HFFc6 (cell line): ENCODE measurements at places on chromosomes 2 and 18.

DNA sequence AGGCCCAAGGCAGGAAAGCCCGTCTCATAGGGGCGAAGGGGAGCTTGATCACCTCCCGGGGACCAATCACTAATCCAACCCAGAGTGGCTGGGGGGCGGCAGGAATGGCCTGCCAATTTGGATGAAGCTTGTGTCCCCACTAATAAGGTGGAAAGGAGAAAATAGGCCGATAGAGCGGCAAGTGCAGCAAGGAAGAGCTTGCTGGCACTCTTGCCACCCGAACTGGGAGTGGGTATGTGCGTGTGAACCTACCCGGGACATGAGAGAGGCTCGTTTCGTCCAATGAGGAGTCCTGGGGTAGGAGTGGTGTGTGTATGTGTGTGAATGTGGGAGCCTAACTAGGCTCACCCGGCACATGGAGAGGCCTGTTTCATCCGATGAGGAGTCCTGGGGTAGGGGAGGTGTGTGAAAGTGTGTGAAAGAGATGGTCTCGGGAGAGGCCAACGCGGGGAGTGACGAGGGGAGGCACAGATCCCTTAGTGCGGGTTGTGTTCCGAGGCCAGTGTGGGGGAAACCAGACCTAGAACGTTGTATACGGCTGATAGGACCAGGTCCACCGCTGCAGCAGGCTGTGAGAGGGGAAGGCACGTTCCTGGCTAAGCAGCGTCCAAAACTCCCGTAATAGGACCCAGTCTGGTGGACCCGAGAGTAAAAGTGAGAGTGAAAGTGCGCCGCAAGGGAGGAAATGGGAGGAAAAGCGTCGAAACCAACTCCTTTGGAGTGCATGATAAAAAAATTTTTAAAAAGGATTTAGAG is 47.1 kb upstream of the SELENOI start:
- DNase-seq, result peak; percentile 48

DNA sequence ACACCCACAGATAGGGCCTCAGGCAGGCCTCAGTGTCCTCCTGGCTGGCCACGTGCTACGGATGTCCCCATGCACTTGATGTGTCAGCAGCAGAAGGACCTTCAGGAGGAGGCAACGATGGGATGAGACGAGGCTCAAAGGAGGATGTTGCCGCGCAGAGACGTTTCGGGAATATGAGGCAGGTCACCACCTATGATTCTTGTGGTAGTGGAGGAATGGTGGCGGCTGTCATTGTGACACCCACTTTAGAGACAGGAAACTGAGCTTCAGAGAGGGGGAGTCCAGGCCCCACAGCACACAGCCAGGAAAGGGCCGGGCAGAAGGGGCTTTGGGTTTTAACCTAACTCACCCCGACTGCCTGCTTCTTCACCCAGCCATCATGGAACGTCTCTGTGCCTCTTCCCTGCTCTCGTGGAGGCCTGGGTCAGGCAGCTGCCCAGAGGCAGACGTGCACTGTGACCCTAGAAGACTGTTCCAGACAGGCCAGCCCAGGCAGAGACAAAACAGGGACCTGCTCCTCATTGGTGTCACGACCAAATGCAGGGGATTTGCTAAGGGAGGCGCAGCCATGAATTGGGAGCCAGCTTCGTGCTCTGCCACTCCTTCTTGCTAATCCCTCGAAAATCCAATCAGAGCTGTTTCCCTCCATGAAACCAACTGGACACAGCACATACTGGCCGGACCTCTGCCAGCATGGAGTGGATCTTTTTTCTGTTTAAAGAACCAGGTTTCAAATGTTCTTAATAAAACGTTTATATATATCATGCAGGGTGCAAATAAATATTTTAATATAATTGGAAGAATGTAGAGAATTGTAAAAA is 169.2 kb downstream of the ASB1 start:
- DNase-seq, result no peak

GRCh38 chr18:13221869-13222855 is 3.6 kb downstream of the LDLRAD4 start:
- DNase-seq, result no peak

DNA sequence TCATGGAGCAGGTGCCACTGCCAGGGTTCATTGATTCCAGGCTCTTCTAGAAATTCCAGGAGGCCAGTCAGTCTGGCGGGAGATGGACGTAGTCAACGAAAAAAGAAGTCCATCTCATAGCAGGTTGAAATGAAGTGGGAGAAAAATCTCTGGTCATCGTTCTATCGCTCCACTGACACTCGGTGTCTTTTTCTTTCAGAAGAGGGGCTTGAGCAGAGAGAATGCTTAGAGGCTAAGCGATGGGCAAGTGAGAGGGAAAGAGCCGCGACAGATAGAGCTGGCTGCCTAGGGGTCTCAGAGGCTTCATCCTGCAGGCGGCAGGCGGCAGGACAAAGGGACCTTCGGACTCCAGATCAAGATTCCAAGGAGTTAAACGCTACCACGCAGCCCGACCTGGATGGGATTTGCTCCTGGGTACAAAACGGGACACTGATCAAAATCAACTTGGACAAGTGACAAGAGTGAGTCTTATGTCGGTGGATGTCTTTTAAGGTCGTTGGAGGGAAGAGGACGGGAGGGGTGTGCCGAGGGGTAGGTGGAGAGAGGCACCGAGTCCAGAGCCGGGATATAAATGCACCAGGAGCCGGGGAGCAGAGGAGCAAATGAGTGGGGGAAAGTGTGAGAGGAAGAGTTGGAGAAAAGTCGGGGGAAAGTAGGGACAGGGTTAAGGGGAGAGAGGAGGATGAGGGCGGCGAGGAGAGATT is 677 bp upstream of the TMEM178A start:
- no peak for DNase-seq

DNA sequence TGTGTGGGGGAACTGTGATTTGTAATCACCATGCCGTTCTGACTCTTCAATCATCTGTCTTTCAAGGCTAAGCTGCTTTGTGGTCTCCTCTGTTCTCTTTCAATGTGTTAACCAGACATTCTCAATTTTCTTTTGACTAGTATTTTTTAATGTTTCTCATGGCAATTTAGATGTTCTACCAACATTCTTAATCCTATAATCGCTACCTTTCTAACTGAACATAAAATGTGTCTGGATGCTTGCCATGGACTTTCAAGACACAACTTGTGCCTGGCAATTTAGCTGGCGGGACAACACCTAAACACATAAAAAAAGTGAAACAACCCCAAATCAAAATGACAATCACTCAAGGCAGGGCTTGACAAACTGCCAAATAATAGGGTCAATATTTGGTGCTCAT is 135.0 kb upstream of the ACKR3 start:
- no peak for DNase-seq

DNA sequence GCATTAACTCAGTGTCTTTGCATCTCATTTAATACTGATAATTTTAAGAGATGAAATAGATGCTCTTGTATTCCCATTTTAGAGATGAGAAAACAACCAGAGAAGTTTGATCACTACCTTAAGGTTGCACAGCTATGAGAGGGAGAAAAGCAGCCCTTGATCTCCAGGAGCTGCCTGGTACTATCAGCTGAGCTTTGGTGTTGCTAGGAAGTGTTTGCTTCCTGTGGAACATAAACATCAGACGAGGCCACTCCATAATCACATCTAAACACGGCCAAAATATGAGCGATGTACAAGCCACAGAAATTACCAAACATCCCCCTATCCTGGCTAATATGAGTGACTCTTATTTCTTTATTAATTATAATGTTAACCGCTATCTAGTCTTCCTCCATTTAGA is 620 bp upstream of the WDFY1 start:
- DNase-seq, result no peak

DNA sequence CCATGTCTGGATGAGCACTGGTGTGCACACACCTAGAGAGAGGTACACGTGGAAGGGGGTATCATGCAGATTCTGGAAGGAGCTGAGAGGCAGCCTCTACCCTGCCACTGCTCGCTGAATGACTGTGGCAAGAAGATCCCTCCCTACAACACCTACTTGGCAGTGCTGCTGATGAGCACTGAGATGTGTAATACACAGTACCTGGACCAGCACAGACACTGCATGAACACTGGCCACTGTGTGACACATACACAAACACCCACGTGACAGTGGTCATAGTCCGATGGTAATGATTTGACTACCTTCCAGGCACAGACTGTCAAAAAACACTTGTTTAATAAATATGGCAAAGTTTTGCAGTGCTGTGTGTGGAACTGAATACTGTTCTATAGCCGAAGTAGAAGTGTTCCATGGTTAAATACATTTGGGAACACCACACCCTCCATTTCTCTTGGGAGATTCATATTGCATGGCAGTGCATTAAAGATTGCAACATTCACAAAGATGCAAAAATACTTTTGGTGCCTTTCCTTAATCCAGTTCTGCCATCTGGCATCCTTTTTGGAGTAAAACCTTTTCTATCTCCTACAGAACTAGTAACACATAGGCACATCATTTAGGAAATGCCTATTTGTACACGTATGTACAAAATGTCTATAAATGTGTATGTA is 29.6 kb downstream of the MRPS5 start:
- DNase-seq, result no peak

DNA sequence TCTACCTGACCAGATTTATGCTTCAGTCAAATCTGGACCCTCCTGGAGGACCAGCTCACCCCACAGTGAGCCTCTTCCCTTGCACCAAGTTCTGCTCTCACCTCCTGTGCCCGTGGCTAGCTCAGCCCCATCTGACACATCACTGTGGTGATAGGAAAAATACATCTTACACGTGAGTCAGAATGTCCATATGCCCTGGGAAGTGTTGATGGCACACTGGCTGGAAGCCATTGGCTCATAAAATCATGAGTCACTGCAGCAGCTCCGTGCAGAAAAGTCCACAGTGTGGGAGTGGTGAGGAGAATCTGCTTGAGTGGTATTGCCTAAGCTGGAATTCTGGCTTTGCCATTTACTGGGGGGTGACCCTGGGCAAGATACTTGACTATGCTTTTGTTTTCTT is 42.6 kb upstream of the RAPGEF4 start:
- peak; percentile 99 for DNase-seq

- DNase-seq, result no peak
Observed at GRCh38 chr2:81483254-81483653, 1178.7 kb upstream of the LRRTM1 start.

GRCh38 chr2:168350380-168350779 is 103.0 kb upstream of the STK39 start:
- DNase-seq, result no peak

DNA sequence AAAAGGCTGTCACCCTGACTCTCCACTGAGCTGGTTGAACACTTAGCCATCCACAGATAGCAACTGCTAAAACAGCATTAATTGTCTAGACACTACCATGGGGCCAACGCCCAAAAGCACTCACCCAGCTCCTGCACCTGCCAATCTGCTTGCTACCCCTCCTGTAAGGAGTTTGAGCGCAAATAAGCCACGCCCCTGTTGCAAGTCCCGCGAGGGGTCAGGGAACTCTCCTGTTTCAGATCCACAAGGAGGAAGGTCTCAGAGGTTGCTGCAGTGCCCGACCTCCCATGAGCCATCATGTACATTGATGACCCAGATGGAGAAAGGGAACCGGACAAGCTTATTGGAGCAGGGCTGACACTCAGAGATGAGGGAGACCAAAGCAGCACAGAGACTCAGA is 106.8 kb downstream of the ZNF516 start:
- DNase-seq, result no peak

GRCh38 chr18:54515149-54515548 is 75.9 kb upstream of the DYNAP start:
- DNase-seq, result no peak

GRCh38 chr2:68604077-68604476 is 39.3 kb upstream of the PROKR1 start:
- no peak for DNase-seq

DNA sequence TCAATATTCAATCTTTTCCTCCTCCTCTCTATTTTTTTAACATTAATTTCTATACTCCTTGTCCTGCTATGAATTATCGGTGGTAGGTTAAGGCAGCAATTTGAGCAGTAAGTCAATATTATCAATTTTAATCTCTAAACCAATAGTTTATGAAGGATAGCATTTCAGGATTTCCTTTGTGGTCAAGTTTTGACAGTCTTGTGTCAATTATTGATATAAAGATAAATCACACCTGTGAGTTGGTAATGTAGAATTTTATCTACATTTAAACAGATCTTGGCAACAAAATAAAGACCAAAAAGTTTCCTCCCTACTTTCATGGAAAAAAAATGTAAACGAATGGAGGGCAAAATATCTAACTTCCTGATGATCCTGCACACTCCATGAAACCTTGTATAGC is 87.3 kb downstream of the IKZF2 start:
- DNase-seq, result no peak

- DNase-seq, result no peak
Observed at GRCh38 chr2:58460670-58461069, 219.5 kb upstream of the FANCL start.

DNA sequence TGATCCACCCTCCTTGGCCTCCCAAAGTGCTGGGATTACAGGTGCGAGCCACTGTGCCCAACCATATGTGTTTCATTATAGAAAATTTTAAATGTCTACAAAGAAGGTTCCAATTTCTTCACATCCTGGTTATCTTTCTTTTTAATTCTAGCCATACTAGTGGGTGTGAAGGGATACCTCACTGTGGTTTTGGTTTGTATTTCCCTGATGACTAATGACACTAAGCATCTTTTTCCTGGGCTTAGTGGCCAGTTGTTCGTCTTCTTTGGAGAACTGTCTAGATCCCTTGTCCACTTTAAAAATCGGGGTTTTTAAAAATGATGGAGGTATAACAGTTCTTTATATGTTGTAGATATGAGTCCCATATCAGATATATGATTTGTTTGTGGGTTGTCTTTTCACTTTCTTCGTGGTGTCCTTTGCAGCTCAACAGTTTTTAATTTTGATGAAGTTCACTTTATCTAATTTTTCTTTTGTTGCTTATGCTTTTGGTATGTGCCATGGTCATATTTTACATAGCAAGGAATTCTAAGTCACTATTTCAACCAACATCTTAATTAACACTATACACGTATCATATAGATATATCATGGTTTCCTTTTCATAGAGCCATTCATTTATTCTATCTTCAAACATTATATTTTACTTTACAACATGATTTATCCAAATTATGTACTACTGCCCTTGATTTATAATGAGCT is 135.0 kb upstream of the RIOK3 start:
- peak; percentile 65 for DNase-seq

- DNase-seq, result no peak
Observed at GRCh38 chr2:170822290-170823087, 5.8 kb downstream of the GAD1 start.

GRCh38 chr2:159738509-159739390 is 26.4 kb downstream of the MARCHF7 start:
- DNase-seq, result no peak

DNA sequence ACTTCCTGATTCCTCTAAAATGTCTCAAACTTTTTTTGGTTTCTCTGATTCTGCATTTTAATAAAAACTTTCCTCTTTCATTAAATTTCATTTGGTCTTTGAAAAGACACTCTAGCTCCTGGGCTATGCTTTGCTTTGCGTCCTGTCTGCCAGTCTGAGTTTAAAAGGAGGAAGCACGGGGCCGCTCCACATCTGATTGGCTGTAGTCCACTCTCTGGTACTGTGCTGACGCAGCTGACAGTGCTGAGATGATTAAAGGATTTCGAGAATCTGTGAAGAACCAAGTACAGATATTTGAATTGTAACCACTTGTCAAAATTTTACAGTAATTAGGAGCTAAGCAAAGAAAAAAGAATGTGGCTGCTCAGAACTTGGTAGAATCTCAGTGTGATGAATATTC is 199.6 kb upstream of the HNMT start:
- DNase-seq, result no peak

GRCh38 chr18:59685501-59685900 is 11.7 kb downstream of the CCBE1 start:
- no peak for DNase-seq
